Gastrocnemius medialis (tissue), 4 donors: ENCODE measurements at places on chromosomes 12 and 14. TPM values are rescaled to one million over a fixed set of nuclear protein-coding genes. Genes with fewer than 3 reads are reported as not detected.
A peak's percentile ranks its signal among the peaks of the same experiment; 100 is the strongest.

The CLEC7A gene
- 1.1 TPM for total RNA-seq

The CCDC38 gene
- total RNA-seq = not detected

The KLRB1 gene
- not detected for total RNA-seq

The STON2 gene
- 60.2 TPM for total RNA-seq

The MYF5 gene
- 1.7 TPM for total RNA-seq

The BEGAIN gene
- total RNA-seq = 0.49 TPM

The REP15 gene
- total RNA-seq = 0.92 TPM

The DTD2 gene
- 5.2 TPM for total RNA-seq

The C12orf42 gene
- total RNA-seq = not detected

- no peak overlapping the region for H3K4me3 ChIP-seq
- no peaks in the 10 kb centered on the region for H3K27me3 ChIP-seq
- H3K4me1 ChIP-seq = no peaks in the 10 kb centered on the region
- no peaks in the 10 kb centered on the region for H3K36me3 ChIP-seq
Measured at GRCh38 chr14:71753126-71753830, 179.0 kb upstream of the RGS6 start.

- DNase-seq = no peak
- H3K36me3 ChIP-seq = no peaks in the 10 kb centered on the region
- peaks cover 12% of the 10 kb centered on the region for H3K4me1 ChIP-seq
- H3K27me3 ChIP-seq = no peaks in the 10 kb centered on the region
- peak overlapping the region; percentile 90 for H3K27ac ChIP-seq
Measured at GRCh38 chr14:105299654-105300541, 903 bp downstream of the BRF1 start.

- no peaks in the 10 kb centered on the region for H3K27me3 ChIP-seq
- peak overlapping the region; percentile 96 for H3K27ac ChIP-seq
- H3K4me3 ChIP-seq = peak overlapping the region; percentile 79
- H3K4me1 ChIP-seq = peaks cover 72% of the 10 kb centered on the region
Measured at GRCh38 chr12:56634837-56635791, 5.0 kb upstream of the BAZ2A start.

GRCh38 chr14:69574263-69574953, at the start of gene CCDC177:
Gene CCDC177 (minus strand): TSS chr14:69574871. CDS start chr14:69573622, 1,249 bp downstream.
- H3K4me1 ChIP-seq = peaks cover 8% of the 10 kb centered on the region
- H3K27me3 ChIP-seq = peaks cover 71% of the 10 kb centered on the region
- H3K27ac ChIP-seq = no peak within 1 kb of the TSS
- no peak for DNase-seq
- peak within 1 kb of the TSS; percentile 28 for H3K4me3 ChIP-seq
- no peaks in the 10 kb centered on the region for H3K36me3 ChIP-seq

GRCh38 chr14:53701108-53701875, 255.3 kb downstream of the BMP4 start:
- H3K36me3 ChIP-seq = no peaks in the 10 kb centered on the region
- no peaks in the 10 kb centered on the region for H3K4me1 ChIP-seq
- H3K27ac ChIP-seq = no peak overlapping the region
- no peak for DNase-seq
- no peaks in the 10 kb centered on the region for H3K27me3 ChIP-seq
- no peak overlapping the region for H3K4me3 ChIP-seq

DNA sequence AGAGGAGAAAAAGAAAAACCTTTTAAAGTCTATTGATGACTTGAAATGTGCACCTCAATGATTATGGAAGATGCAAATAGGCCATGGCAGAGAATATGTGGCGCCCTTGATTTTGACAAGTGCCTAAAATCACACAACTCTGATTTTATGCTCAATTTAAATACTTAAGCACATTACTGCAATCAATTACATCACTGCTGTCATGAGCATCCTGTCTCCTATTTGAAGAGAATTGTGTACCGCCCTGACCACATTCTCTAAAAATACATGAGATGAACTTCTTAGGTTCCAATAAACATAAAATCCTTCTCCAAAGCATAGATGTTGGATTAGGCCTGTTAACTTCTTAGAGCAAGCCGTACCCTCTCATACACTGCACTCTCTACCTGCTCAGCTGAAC, 1.6 kb downstream of the TXNDC16 start:
- H3K27me3 ChIP-seq = no peaks in the 10 kb centered on the region

GRCh38 chr12:58889557-58889956, 30.7 kb downstream of the LRIG3 start:
- H3K36me3 ChIP-seq = no peaks in the 10 kb centered on the region
- DNase-seq = no peak
- H3K27me3 ChIP-seq = no peaks in the 10 kb centered on the region
- H3K4me3 ChIP-seq = no peak overlapping the region

GRCh38 chr12:42473130-42473529, 116.4 kb downstream of the PRICKLE1 start:
- no peaks in the 10 kb centered on the region for H3K36me3 ChIP-seq
- no peaks in the 10 kb centered on the region for H3K27me3 ChIP-seq
- H3K27ac ChIP-seq = no peak overlapping the region

DNA sequence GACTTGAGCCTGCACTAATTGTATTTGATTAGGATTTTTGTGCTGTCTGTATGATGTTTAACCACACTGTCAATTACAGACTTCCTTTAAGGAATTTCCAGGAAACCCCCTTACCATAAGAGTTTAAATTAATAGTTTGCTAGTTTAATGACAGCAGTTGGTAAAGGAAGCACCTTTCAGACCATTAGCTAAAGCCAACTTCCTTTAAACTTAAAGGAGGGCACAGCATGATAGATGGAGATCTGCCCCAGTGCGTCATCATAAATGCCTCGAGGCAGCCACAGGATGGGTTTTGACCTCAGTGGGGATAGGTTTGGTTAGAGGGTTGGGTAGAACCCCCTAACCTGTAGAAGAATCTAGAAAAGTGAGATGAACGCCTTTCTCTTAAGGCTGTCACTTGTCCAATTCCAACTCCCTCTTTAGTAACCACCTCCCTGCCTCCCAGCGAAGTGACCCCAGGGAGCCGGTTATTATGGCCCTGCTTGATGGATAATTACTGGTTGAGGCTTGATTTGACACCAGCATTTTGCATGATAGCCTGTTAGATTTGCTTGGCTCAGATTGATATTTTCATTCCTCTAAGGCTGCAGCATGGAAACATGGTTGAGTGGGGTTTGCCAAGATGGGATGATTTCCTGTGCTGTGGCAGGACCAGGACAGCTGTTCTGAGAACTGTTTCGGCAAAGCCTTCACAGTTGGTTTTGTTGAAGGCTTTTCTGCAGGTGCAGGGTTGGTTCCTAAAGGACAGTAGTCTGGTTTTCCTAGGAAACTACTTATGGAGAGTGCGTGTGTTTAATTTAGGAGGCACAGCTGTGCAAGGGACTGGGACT, 62.7 kb downstream of the CHST11 start:
- no peaks in the 10 kb centered on the region for H3K36me3 ChIP-seq
- no peak overlapping the region for H3K4me3 ChIP-seq
- no peak for DNase-seq
- H3K27me3 ChIP-seq = no peaks in the 10 kb centered on the region
- H3K4me1 ChIP-seq = no peaks in the 10 kb centered on the region
- H3K27ac ChIP-seq = no peak overlapping the region

- no peak for DNase-seq
- H3K36me3 ChIP-seq = no peaks in the 10 kb centered on the region
- H3K4me3 ChIP-seq = no peak overlapping the region
- peaks cover 33% of the 10 kb centered on the region for H3K4me1 ChIP-seq
- H3K27ac ChIP-seq = no peak overlapping the region
Measured at GRCh38 chr12:3233797-3234196, 156.6 kb downstream of the TSPAN9 start.

GRCh38 chr12:106651552-106651951, 68.7 kb downstream of the RFX4 start:
- no peak overlapping the region for H3K27ac ChIP-seq
- no peak for DNase-seq
- H3K27me3 ChIP-seq = no peaks in the 10 kb centered on the region

GRCh38 chr12:131683266-131684014, 27.4 kb upstream of the SFSWAP start:
- H3K4me1 ChIP-seq = no peaks in the 10 kb centered on the region
- peaks cover 8% of the 10 kb centered on the region for H3K27me3 ChIP-seq
- no peak overlapping the region for H3K27ac ChIP-seq
- H3K4me3 ChIP-seq = no peak overlapping the region

DNA sequence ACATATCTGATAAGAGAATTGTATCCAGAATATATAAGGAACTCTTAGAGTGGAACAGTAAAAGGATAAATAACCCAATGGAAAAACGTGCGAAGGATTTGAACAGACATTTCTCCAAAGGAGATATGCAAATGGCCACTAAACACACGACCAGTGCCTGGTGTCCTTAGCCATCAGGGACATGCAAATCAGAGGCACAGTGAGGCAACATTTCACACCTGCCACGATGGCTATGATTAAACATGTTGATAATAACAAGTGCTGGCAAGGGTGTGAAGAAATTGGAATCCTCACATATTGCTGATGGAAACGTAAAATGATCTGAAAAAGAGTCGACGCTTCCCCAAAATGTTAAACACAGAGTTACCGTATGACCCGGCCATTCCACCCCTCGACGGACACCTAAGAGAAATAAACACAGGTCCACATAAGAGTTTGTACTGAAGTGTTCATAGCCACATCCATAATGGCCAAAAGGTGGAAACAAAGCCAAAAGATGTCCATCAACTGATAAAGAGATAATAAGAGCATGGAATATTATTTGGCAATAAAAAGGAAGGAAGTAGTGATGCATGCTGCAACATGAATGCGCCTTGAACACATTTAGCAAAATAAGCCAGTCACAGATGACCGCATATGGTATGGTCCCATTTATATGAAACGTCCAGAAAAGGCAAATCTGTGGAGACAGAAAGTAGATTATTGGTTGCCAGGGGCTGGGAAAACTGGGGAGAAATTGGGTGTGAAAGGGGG, 6.3 kb upstream of the TMEM121 start:
- no peak overlapping the region for H3K4me3 ChIP-seq
- no peak for DNase-seq
- H3K27ac ChIP-seq = no peak overlapping the region
- peaks cover 10% of the 10 kb centered on the region for H3K27me3 ChIP-seq
- no peaks in the 10 kb centered on the region for H3K36me3 ChIP-seq
- H3K4me1 ChIP-seq = no peaks in the 10 kb centered on the region

GRCh38 chr12:21438643-21439042, 1.2 kb downstream of the PYROXD1 start:
- no peaks in the 10 kb centered on the region for H3K27me3 ChIP-seq
- DNase-seq = no peak
- peaks cover 9% of the 10 kb centered on the region for H3K4me1 ChIP-seq
- H3K36me3 ChIP-seq = no peaks in the 10 kb centered on the region

DNA sequence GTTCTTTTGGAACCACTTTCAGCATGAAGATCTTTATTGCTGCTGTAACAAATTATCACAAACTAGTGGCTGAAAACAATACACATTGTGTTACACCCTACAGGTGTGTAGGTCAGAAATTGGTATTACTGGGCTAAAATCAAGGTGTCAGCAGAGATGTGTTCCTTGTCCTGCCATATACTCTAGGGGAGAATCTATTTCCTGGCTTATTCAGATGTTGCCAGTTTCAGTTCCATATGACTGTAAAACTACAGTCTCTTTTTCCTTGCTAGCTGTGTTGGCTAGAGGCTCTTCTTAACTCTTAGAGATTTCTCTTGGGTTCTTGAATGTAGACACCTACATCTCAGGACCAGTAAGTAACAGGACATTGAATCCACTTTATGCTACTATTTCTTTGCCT, 215.6 kb upstream of the PPFIA2 start:
- DNase-seq = no peak
- no peaks in the 10 kb centered on the region for H3K27me3 ChIP-seq
- no peak overlapping the region for H3K4me3 ChIP-seq
- H3K4me1 ChIP-seq = no peaks in the 10 kb centered on the region
- no peaks in the 10 kb centered on the region for H3K36me3 ChIP-seq
- no peak overlapping the region for H3K27ac ChIP-seq

DNA sequence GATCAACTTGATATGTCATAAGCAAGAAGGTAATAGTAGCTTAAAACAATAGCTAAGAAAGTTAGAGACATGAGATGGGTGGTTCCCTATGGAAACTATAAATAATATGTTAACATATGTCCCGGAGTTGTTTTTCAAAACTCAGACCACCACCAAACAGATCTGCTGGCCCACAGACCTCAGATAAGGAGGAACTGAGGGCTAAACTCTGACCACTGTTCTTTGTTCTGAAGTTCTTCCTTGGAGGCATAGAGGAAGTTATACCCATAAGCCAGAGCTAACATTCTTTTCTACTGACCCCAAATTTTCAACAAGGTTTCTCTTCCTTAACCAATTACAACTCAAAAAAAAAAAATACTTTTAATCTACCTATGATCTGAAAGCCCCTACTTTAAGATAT, 156.1 kb upstream of the FSCB start:
- no peaks in the 10 kb centered on the region for H3K36me3 ChIP-seq
- no peak overlapping the region for H3K27ac ChIP-seq
- DNase-seq = no peak
- no peaks in the 10 kb centered on the region for H3K4me1 ChIP-seq

- H3K4me1 ChIP-seq = no peaks in the 10 kb centered on the region
- no peak overlapping the region for H3K4me3 ChIP-seq
- H3K36me3 ChIP-seq = no peaks in the 10 kb centered on the region
- H3K27ac ChIP-seq = no peak overlapping the region
Measured at GRCh38 chr12:89117448-89118034, 234.8 kb downstream of the DUSP6 start.

DNA sequence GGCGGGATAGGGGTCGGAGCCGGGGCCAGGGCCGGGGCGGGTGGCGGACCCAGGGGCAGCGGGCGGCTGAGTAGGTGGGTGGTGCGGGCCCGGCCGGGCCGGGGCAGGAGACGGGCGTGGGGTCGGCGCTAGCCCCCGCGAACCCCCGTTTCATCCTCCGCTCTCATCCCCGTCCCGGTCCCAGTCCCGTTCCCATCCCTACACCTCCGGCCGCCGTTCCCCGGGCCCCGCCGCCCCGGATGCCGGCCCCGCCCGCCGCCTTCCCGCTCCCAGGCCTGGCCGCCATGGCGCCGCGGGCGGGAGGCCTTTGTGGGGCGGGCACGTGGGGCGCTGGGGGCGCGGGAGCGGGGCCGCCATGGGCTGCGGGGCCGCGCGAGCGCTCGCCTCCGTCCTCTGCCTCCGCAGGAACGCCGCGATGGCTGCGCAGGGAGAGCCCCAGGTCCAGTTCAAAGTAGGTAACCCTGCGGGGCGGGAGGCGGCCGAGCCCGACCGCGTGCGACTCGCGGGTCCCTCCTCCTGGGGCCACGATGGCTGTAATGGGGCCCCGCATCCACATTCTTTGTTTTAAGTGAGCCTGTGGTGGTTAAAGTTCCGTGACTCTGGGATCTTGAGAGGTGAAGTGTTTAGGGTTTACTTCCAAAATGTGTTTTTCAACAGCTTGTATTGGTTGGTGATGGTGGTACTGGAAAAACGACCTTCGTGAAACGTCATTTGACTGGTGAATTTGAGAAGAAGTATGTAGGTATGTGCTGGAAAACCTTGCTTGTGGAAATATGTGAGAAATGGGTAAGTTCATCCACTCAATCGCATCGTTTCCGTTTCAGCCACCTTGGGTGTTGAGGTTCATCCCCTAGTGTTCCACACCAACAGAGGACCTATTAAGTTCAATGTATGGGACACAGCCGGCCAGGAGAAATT, 572 bp downstream of the RAN start:
- peaks cover 15% of the 10 kb centered on the region for H3K4me1 ChIP-seq
- no peaks in the 10 kb centered on the region for H3K36me3 ChIP-seq
- H3K27ac ChIP-seq = peak overlapping the region; percentile 79
- no peaks in the 10 kb centered on the region for H3K27me3 ChIP-seq
- DNase-seq = no peak
